ENCODE measurements at places on chromosomes 16 and 17.
A peak's percentile ranks its signal among the peaks of the same experiment; 100 is the strongest.

- DNase-seq: no peak
These were observed 37.7 kb downstream of the XYLT1 start for GRCh38 chr16:17432901-17433576.

GRCh38 chr17:45748731-45749310 is 35.3 kb upstream of the CRHR1 start:
- DNase-seq: no peak

DNA sequence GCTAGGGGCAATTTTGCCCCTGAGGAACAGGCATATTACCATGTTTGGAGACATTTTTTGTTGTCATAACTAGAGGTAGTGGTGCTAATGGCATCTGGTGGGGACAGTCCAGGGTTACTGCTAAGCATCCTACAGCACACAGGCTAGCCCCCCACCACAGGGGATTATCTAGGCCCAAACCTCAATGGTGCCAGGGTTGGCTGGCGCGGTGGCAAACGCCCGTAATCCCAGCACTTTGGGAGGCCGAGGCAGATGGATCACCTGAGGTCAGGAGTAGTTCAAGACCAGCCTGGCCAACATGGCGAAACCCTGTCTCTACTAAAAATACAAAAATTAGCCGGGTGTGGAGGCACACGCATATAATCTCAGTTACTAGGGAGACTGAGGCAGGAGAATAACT is 15.2 kb downstream of the C1QTNF1 start:
- DNase-seq: no peak

GRCh38 chr17:7249830-7250229 is 1.7 kb downstream of the CTDNEP1 start:
- DNase-seq: no peak

DNA sequence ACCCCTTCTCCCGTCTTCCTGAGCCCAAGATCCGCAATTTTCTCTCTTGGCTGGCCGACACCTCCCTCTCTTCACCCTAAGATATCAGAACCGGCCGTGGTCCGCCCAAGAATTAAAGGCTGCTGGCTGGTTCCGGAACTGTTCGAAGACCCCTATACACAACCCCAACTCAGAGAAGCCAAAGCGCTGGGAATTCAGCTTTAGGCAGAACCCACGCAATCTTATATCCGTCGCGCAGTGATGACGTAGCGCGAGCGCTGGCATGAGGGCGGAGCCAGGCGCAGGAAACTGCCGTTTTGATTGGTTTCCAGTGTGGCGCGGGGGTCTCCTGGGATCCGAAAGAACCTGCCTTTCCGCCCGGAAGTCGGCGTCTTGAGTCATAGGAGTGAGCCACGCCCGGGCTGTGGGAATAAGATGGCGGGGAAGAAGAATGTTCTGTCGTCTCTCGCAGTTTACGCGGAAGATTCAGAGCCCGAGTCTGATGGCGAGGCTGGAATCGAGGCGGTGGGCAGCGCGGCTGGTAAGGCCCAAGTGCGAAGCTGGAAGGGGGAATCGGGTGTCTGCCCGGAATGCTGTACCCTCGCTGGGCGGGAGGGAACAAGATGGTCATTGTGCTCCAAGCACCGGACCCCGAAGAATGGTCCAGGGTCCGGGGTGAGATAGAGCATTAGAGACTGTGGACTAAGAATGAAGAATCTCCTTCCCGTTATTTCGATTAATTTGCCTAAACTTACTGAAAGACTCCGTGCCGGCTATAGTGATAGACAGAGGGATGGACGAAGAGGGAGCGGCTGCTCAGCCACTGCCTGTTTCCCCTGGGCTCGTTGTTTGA is at the start of the genes RECQL5 and SAP30BP:
RECQL5 (minus strand) TSS at position 196 of the 832 bp plus-strand sequence. CDS start 597 bp downstream, outside the sequence.
SAP30BP (plus strand) TSS at position 380 of the 832 bp plus-strand sequence; CDS start at position 415, 35 bp downstream.
- DNase-seq: peak; percentile 99

GRCh38 chr17:1271030-1271423 is 783 bp downstream of the BHLHA9 start:
- DNase-seq: no peak

GRCh38 chr17:29138184-29138955 is 41.8 kb downstream of the MYO18A start:
- DNase-seq: peak; percentile 56

DNA sequence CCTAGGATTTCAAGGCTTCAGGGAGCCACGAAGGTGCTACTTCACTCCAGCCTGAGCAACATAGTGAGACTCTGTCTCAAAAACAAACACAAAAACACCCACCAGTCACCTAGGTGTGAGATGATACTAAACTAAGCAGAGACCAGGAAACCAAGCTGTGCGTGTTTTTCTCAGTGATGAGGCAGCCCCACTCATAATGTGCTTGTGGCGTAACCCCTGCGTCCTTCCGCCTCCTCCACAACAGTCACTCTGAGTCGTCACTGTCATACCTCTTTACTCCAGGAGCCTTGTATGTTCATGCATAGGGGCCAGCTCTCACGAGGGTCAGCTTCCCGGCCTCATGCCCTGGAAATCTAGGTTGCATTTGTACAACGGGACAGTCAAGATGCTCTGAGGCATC is 31.1 kb upstream of the SLC47A1 start:
- no peak for DNase-seq

GRCh38 chr16:88374736-88375135 is 8.0 kb upstream of the ZNF469 start:
- DNase-seq: no peak

DNA sequence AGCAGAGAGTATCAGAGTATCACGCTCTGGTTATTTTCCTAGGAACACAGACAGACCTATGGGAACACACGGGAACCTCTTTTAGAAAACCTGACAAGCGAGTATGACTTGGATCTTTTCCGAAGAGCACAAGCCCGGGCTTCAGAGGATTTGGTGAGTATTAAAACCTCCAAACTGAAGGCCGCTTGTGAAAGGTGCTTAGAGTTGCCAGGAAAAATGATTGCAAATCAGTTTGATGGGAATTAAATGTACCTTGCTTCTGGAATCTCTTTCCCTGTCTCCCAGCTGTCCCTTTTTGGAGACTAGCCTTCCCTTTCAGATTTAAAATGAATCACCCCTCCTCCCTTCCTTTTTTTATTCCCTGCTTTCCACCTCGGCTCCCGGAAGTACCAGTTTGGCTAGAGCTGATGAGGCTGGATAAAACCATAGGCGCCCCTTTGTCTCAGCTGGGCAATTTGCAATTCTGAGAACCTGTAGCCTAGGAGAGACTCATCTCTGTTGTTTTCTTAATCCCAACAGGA is 27.3 kb downstream of the KAT7 start:
- no peak for DNase-seq

GRCh38 chr16:71709229-71709781 is 15.2 kb downstream of the PHLPP2 start:
- DNase-seq: no peak

- peak; percentile 86 for DNase-seq
These were observed 36.2 kb downstream of the RAB11FIP4 start for GRCh38 chr17:31427684-31428083.

DNA sequence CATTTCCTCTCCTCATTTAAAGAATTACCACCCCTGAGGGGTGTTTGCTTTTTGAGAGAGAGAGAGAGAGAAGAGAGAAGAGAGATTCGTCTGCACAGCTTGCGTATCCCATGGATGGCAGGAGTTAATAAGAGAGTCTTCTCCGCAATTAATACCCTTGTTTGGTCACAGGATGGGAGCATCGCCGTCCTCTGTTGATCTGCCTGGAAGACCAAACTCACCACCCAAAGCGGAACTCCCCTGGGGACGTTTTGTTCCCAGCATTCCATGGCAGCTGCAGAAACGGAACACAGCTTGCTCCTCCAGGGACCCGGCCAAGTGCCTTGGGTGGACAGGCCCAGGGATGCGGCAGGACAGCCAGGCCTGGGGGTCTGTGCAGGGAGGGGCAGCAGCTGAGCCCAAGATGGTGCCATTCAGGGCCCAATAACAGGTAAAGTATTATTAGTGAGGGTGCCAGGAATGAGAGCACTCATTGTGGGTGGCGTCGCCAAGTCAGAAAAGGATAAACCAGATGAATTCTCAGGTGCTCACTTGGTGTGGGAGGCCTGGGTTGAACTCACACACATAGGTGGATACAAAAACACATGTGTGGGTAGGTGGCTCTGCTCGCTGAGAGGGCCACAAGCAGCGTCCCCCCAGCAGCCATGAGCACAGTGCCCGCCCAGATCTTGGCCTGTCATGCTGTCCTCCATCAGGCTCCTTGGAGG is 83.1 kb downstream of the NT5M start:
- DNase-seq: no peak

DNA sequence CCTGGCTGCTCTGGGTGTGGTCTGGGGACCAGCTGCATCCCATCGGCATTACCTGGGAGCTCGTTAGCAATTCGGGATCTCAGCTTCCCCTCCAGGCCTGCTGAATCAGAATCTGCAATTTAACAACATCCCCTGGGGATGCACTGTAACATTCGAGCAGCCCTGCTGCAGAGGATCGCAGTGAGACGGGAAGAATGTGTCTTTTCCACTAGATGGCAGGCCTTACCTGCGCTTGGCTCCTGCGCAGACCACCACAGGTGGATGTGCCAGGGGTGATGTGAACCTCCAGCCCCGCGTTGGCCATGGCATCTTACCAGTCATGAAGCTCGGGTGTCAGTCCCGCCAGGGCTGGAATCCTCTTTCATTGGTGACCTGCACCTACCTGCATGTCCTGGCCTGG is 209.9 kb downstream of the PRKCB start:
- peak; percentile 11 for DNase-seq

DNA sequence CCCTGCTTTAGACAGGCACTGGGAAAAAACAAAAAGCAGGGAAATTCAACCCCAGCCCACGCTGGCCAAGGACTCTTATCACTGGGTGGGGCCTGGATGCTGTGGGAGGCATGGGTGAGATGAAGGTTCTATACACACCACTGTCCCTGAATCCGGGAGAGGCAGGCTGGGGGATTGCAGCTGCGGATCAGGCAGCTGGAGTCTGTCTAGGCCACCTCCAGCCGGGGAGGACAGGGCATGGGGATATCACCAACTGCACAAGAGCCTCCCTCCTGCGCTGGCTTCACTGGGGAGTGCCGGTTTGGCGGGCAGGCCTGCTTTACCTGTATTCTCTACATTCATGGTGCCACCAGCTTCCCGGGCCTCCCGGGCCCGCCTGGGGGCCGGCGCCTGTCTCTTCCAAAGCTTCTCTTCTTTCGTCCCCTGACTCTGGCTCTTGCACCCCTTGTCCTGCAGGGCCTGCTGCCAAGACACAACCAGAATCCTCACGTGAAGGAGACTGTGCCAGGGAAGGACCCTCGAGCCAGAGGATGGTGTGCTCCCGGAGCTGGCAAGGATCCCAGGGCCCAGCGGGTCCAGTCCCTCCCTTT is 13.9 kb downstream of the KIFC3 start:
- no peak for DNase-seq

DNA sequence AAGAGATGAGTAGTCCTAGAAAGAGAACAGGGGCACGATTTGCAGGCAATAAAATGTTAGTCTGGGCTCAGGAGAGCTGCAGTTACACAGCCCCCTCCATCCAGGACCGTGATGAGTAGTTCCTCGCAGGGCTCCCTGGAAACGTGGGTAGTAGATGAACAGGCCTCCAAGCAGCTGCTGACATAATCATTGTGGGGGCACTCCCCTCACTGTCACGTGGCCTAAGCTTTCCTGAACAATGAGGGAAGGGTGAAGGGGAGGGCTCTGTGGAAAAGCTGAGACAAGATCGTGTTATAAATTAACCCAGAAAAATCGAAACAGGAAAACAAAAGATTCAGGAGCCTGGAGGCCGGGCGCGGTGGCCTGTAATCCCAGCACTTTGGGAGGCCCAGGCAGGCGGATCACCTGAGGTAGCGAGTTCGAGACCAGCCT is 1.3 kb upstream of the PER1 start:
- DNase-seq: no peak

GRCh38 chr16:12930881-12931280 is 29.5 kb downstream of the SHISA9 start:
- no peak for DNase-seq

DNA sequence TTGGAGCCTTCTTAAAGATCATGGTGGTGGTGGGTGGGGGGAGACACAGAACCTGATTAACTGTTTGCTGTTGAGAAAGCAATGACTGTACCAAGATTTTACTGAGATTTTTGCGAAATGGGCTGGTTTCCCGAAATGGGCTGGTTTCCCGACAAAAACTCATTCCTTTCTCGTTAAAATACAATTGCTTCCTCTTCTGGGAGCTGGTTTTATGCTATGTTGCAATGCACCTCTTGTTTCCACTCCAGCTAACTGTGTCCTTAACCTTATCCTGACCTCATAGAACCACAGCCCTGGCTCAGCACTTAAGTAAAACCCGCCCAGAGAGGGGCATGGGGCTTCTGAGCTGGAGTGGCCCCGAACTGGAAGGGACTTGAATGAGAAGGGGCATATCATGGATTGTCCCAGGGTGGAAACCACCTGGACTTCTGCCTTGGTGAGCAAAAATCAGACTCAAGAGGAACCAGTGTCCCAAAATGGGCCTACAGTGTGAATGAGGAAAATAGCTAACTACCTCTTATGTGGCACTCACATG is 20.9 kb downstream of the FAM20A start:
- peak; percentile 62 for DNase-seq

DNA sequence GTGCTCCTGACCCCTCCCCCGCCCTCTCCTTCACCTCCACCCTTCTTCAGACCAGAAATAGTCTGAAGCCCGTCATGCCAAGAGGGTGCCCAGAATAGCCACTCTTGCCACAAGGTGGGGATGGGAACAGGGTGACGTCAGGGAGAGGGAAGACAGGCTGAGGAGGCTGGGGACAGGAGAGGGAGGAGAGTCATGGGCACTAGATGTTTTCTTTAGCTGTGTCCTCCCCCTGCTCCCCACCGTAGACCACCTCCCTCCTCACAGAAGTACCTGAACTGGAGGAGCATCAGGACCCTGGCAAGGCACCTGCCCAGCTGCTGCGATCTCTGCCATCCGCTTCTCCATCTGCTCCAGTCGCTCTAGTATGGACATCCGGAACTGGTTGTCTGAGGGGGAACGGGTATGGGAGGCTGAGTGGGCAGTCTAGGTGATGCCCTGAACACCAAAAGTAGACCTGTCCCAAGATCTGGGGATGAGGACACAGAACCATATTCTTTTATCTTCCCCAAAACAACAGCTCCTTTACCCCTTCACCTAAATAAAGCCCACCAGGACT is 6.6 kb upstream of the SPAG7 start:
- DNase-seq: no peak

GRCh38 chr17:12391468-12391867 is 274.2 kb upstream of the MYOCD start:
- no peak for DNase-seq

DNA sequence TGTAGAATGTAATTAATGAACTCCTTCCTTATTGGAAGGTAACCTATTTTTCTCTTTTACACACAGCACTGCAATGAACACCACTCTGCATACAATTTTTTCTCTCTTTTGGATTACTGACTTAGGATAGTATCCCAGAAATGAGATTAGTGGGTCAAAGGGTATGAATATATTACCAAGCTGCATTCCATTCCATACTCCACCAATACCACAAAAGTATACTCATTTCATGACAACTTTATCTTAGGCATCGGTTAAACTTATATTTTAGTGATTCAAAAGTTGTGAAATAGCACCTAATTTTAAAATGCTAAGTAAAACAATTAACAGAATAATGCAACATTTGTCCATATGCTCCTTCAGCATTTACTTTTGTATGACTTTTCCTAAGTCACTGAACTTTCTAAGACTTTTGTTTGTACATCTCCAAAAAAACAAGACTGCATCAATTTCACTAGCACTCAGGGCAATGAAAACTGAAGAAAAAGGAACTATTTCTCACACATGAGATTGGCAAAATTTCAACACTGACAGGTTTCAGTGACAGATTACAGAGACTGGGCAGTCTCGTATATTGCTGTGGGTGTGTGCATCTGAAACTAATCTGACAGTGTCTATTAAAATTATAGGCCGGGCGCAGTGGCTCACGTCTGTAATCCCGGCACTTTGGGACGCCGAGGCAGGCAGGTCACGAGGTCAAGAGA is 32.1 kb downstream of the HELZ start:
- no peak for DNase-seq

- no peak for DNase-seq
These were observed 1.6 kb downstream of the RPL13 start for GRCh38 chr16:89561884-89562599.

GRCh38 chr17:8237175-8237574 is 10.7 kb downstream of the CTC1 start:
- DNase-seq: no peak
